Stimulated activated CD8-positive, alpha-beta memory T cell treated with anti-CD3 and anti-CD28 coated beads, Interleukin-15, amount 100 ng/mL, for 24 hours (primary cell): ENCODE measurements at places on chromosomes 3 and 15.

GRCh38 chr3:189258261-189258660, 86.5 kb downstream of the TPRG1 start:
- no peak for DNase-seq

DNA sequence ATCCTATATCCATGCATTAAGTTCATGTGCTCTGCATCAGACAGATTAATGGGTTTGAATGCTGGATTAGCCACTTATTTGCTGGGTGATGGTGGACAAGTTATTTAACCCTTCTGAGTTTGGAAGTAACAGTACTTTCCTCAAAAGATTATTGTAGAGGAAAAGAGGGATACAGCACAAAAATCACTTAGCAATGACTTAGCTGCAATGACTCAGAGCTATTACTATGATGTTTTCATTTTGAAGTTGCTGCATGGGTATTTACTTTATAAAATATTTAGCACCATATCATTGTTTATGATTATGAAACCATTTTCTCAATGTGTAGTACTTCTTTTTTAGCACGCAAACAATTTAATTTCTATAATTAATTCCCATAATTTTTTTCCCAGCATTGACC, 248.4 kb downstream of the MYRIP start:
- DNase-seq = no peak

DNA sequence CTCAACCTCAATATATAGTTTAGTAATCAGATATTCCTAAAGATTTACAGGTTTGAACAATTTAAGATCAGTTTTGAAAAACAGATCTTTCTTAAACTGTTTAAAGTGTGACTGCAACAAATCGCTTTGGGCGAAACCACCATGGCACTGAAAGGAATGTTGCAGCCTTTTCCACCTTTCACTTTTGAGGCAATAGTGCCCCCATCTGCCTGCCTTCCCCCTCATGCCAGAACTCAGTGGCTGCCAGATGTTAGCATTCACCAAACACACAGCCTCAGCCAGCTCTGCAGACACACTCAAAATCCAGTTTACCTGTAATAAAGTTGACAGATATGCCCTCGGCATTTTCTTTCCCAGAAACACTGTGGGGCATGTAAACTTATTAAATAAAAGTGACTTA, 3.3 kb downstream of the LYSMD4 start:
- no peak for DNase-seq

- DNase-seq = no peak
Observed at GRCh38 chr3:21433751-21434150, 317.3 kb downstream of the ZNF385D start.

DNA sequence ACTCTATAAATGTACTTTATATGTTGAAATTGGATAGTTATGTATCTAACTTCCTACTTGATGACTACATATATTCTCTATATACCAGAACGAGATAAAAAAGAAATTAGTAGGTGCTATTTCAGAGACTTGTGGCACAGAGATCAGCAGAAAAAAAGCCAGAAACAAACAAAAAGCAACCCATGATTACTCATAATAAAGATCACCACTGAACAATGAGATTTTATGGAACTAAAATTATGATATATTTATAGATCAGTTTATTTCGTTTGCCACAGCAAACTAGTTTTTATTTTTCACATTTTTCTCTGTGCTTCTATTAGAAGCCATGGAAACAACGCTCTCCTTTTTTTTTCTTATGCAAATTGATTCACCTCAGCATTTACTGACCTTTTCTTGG, 15.1 kb upstream of the PROK2 start:
- no peak for DNase-seq

DNA sequence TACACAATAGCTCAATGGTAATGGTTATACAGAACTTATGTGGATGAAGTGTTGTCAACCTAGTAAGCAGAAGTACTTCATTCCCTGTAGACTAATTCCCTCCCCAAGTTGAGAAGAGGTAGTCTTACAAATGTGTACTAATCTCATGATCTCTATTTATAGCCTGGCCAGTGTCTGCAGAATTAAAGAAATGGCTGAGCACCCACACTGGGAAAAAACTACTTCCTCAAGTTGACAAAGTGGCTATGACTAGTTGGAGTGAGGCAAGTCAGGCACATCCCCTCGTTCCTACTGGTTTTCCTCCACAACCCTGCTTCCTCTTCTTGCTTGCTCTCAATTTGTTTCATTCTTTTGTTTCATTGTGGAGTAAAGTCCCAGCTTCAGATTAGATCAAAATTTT, 566.7 kb upstream of the ZNF717 start:
- DNase-seq = no peak

DNA sequence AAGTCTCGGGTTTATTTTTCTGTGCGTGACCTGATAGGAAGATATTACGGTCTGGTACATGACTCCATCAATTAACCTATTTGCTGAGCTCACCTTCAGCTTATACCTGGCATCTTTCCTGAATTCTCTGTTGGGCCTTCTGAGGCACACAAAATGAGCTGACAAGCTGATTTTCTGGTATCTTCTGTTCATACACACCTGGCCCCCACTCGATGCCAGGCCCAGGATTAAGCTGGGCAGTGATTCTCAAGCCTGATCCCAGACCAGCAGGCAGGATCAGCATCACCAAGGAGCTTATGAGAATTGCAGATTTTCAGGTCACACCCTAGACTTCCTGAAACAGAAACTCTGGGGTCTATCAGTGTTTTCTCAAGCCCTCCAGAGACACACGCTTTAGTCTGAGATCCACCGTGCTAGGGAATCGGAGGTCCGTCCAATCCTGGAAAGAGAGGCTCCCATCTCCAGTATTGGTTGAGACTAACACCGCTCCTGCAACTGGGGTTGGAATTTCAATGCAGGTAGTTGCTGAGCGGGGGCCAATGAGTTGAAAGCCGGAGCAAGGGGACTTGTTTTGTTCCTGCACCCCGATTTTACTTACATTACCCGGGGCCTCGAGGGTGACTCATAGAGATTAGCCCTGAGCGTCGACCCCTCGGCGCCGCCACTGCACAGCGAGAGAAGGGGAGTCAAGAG, 636 bp upstream of the EIF1B start:
- no peak for DNase-seq

DNA sequence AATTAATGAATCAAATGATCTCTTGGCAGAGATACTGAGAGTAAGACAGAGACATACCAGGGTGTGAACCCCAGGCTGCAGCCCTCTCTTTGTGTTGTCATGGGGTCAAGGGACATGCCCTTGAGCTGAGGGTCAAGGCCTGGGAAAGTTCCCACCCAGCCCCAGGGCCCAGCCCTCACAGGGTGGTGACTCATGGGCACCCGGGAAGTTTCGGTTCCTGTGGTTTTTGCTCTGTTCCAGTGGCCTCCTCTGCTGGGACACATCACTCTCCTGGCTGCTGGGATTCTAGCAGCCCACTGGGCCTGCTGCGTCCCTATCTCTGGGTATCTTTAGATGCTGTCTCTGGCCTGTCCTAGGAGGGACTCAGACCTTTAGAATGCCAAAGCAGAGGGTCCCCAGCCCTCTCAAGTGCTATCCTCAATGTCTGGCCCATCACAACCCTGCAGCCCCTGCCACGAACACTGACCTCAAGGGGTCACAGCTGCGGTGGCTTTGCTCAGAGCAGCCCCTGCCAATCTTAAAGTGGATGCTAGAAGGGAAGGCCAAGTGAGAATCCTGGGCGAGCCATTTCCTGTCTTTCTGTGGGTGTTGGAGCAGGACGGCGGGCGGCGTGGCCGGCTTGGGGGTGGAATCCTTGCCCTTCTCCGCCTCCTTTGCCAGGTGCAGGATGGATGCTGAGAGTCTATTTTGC, 148.4 kb upstream of the TLE3 start:
- no peak for DNase-seq

- no peak for DNase-seq
Observed at GRCh38 chr3:179955809-179956208, 80.9 kb downstream of the PEX5L start.

GRCh38 chr3:12005951-12006625, 1.9 kb downstream of the SYN2 start:
- DNase-seq = no peak
